ENCODE measurements at places on chromosomes 3 and 15.

DNA sequence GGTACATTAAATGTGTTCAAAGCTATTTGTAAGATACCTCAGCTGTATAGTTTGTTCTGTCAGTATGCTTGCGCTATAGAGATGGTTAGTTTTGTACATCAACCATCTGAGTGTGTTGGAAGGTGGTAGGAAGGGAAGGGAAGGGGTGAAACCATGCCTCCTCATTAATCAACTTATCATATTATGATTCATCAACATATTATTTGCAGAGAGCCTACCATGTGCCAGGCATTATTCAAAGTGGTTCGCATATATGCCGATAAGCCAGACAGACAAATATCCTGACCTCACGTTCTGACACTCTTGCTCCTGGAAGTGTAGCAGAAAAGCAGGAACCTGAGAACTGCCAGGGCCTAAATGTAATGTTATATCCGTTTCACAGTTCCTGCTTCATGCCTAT is 248.1 kb upstream of the NR2E3 start:
- DNase-seq, result no peak

DNA sequence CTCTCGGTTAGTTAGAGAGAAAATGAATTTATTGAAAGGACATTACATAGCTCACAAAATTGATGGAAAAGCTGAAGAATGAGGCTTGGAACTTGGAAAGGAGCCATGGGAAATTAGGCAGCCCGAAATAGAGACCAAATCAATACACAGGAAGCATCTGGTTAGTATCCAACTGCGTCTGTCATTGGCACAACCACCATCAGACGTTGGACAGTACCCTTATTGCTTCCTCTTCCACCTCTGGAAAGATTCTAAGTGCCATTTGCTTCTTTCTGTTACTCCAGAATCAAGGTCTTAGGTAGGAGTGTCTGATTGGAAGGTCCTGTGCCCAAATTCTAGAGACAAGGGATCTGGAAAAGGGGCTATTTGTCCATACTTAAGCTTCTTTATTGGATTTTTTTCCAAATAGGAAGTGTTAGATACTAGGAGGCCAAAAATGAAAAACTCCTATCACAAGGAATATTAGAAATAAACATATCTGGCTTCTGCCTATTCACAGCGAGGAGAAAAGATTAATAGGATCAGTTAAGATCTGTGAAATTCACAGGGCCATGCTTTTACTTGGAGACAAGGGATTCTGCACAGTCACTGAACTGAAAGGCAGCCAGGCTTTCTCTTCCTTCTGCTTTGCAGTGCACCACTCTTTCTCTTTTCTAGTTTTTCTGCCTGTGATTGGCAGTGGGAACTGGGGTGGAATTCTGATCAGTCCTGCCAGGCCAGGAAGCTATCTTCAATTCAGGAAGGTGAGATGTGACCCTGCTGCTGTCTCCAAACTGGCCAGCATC is 10.7 kb upstream of the HACD2 start:
- no peak for DNase-seq

- DNase-seq, result peak; percentile 92
Measured at GRCh38 chr15:78944669-78945407, at the start of gene CTSH. TSS of gene CTSH (minus strand) at chr15:78945046. CDS start at chr15:78944981, 65 bp downstream.

DNA sequence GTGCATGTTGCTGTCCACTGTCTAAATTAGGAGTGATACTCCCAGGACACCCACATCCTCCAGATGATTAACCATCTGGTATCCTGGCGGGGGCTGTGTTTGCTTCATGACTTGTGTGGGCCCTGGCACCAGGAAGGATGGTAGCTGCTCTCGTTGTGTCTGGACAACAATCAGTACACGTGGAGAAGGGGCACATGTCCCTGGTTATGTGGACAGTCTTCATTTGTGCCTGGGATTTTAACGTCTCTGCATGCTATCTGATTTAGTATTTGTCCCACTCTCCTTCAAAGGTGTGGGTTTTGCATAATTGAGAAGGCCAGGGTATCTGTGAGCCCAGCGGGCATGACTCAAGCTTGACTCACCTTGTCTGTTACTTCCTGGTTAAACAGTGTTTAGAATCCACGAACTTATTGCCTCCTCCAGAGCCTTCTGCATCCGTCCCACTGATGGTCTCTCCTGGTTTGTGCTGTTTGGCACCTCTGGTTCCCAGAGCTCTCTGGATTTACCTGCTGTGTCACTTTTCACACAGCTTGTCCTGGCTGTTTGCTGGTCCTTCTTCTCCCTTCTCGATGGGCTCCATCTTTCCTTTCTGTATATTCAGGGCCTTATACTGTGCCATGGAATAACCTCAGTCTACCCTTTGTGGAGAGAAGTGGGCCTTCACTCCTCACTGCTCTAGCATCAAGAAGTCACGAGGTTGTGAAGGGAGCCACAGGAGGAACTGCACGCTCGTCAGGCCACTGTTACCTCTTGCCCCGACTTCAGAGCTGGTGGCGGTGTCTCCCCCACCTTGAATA is 32.5 kb downstream of the ARNT2 start:
- no peak for DNase-seq

GRCh38 chr15:67850994-67851571 is 11.2 kb upstream of the RNU6-1 start:
- no peak for DNase-seq

DNA sequence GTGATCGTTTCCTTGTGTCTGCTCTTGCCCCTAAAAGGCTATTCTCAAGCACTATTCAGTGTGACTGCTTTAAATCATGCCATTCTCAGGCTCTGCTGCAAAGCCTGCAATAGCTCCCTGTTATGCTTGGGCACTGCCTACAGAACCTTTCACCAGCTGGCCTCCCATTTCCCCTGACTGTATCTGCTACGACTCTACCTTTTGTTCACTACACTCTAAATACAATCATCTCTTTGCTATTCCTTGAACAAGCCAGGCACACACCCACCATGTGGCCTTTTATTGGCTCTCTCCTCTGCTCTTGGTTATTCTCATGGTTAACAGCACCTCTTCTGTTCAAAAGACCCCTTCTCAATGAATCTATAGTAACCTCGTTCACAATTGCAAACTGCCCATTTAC is 29.6 kb upstream of the FNDC3B start:
- DNase-seq, result no peak

GRCh38 chr3:42441791-42442190 is 31.4 kb upstream of the LYZL4 start:
- DNase-seq, result no peak

- no peak for DNase-seq
Measured at GRCh38 chr3:31472479-31473390, 60.0 kb upstream of the STT3B start.

DNA sequence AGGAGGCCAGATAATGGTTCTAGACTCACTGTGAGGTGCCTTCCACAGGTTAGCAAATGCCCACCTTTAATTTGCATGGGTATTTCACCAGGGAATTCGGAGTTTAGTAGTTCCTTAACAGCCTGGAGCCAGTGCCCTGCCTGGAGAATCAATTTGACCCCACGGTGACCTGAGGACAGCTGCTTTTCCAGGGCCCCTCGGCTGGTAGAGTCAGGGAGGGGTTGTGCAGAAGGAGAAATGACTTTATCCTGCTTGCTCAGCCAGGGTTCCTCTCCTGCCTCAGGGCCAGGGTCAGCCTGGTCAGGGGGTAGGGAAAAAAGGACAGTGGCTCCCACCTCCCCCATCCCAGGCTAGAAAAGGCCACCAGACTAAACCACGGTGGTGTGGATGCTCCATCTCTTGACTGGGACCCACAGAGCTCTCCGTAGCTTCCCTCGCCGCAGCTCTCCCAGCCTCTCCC is 12.0 kb downstream of the DLL4 start:
- no peak for DNase-seq

DNA sequence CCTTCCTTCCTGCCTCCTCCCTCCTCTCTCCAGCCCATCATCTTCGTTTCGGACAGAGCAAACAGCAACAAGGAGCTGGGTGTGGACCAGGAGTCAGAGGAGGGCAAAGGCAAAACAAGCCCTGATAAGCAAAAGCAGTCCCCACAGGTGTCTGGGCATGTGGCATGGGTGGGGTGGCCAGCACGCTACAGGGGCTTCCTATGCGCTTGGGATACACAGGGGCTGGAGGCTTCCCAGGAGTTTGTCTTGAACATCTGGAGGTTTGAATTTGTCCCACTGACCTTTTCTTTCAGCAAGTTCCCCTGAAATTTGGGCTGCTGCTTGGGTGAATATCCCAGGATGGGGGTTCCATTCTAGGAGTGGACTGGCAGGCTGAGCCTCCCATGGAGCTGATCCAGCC is 48.9 kb downstream of the CAPN3 start:
- no peak for DNase-seq

DNA sequence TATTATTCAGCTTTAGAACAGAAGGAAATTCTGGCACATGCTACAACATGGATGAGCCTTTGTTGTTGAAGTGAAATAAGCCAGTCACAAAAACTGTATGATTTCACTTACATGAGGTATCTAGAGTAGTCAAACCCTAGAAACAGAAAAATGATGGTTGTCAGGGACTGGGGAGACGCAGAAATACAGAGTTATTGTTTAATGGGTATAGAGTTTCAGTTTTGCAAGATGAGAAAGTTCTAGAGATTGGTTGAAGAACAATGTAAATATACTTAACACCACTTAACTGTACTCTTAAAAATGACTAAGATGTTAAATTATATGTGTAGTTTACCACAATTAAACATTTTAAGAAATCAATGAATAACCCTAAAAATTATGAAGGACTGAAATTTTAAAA is 15.8 kb downstream of the SPTSSB start:
- DNase-seq, result no peak

DNA sequence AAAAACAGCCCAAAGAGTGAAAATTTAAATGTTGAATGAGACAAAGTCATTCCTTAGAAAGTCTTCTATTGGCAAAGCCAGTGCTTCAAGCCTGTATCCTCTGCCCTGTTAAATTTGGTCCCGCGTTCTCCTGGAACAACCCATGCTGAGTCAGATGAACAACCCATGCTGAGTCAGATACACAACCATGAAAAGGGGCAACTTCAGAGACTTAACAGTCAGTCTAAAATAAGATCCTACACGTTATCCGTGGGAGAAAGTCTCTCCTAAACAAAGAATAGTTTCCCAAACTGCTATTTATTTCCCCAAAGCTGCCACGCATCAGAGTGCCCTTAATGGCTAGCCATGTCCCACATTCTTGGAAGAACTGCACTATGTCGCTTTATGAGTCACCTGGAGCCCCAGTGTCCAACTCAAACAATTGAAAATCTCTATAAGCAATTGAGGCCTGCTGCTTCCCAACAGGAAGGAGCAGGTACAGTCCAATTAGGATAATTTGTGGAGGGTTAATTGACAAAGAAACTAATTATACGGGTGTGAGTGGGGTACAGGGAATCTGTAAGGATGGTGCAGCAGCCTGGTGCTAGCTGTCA is 66.1 kb downstream of the WHAMM start:
- DNase-seq, result no peak

- no peak for DNase-seq
Measured at GRCh38 chr3:122272879-122273278, 52.2 kb upstream of the CSTA start.

All from GM23338 (cell line).